ENCODE measurements at places on chromosomes 12 and 14. TPM values are rescaled to one million over a fixed set of nuclear protein-coding genes. Genes with fewer than 3 reads are reported as not detected.

Gene PPP4R3A
- 91.9 TPM for total RNA-seq

Gene VRK1
- 83.1 TPM for total RNA-seq

Gene VWF
- 6.7 TPM for total RNA-seq

Gene DPPA3
- 0.19 TPM for total RNA-seq

Gene RD3L
- not detected for total RNA-seq

Gene GARIN6
- not detected for total RNA-seq

Gene KLHDC1
- total RNA-seq = 3.9 TPM

All from thymus (tissue), 14 donors.